ENCODE measurements at places on chromosomes 1 and 21. TPM values are rescaled to one million over a fixed set of nuclear protein-coding genes. Genes with fewer than 3 reads are reported as not detected.

RNF223 gene
- not detected for total RNA-seq

MTARC2 gene
- 12.0 TPM for total RNA-seq

CD34 gene
- 174 TPM for total RNA-seq

KLHDC8A gene
- not detected for total RNA-seq

ZP4 gene
- total RNA-seq: not detected

NOL9 gene
- 39.7 TPM for total RNA-seq

RIPK4 gene
- not detected for total RNA-seq

UBE2G2 gene
- 117 TPM for total RNA-seq

GNAT2 gene
- total RNA-seq: not detected

CLCA4 gene
- total RNA-seq: not detected

TMEM52 gene
- 1.6 TPM for total RNA-seq

ELAPOR1 gene
- 1.1 TPM for total RNA-seq

CYP4A22 gene
- total RNA-seq: not detected

UBL4B gene
- total RNA-seq: not detected

LRRC71 gene
- total RNA-seq: 1.2 TPM

ZNF670 gene
- 5.1 TPM for total RNA-seq

LRRC53 gene
- not detected for total RNA-seq

FMN2 gene
- not detected for total RNA-seq

TCHH gene
- total RNA-seq: not detected

RHOU gene
- 0.40 TPM for total RNA-seq

MNDA gene
- not detected for total RNA-seq

DIO1 gene
- not detected for total RNA-seq

GCSAML gene
- total RNA-seq: not detected

RPTN gene
- total RNA-seq: not detected

IFI16 gene
- 174 TPM for total RNA-seq

KIRREL1 gene
- 57.6 TPM for total RNA-seq

FBXO2 gene
- total RNA-seq: 0.88 TPM

TADA1 gene
- total RNA-seq: 7.5 TPM
